ENCODE measurements at places on chromosomes 1 and 21.

DNA sequence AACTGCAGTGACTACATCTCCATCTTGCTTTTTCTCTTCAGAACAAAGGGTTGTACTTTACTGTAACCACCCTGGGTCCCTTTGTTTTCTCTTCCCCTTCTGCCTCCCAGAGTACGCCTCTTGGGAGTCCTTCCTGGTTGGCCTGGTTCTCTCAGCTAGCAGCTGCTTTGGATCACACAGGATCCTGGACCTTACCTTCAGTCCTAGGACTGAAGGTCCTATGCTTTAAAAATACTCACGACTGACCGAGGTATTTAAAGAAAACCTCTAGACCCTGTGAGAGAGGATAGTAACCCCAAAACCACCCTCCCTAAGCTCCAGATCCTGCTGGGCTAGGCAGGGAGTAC, 4.8 kb downstream of the TRIM45 start:
- ATAC-seq: no peak

- ATAC-seq: no peak
Measured at GRCh38 chr1:7561331-7561921, 209.7 kb upstream of the VAMP3 start.

- no peak for ATAC-seq
Measured at GRCh38 chr1:100773444-100773843, 53.9 kb downstream of the VCAM1 start.

GRCh38 chr1:34987018-34987417, 1.9 kb upstream of the TMEM35B start:
- no peak for ATAC-seq

DNA sequence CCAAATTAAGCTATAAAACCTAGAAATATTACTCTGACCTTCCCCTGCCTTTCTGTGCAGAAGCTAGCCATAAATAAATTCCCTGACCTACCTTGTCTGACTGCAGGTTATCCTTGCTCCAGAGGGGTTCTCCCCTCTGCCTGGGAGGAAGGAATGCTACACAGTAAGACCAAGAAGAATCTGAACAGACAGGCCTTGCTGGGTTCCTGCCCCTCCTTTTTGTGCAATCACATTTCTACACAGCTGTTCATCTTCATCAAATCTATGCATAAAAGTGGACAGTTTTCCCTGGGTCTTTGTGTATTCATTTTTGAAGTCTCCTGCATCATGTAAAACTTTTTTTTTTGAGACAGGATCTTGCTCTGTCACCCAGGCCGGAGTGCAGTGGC, 50.6 kb downstream of the DNTTIP2 start:
- ATAC-seq: no peak

DNA sequence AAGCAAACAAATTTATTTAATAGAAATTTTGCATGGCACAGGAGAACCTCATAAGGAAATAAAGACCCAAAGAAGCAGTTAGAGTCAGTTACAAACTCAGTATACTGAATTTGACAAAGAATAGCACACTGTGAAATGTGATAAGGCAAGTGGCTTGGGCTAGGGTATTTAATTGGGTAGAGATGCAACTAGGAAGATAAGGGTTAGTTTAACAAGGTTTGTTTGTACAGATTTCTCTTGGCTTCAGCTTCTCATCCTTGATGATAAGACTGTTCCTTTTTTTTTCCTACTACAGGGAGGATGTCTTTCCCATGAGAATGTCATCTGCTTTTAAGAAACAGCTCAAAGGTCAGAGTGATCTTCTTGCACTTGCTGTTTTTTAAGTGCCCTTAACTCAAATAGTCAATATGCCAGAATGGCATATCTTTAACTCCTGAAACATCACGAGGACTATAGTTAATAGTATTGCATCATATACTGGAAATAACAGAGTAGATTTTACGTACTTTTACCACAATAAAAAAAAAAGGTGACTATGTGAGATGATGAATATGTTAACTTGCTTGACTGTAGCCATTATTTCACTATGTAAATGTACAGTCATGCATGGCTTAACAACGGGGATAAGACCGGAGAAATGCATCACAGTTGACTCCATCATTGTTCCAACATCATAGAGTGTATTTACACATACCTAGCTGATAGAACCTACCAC, 9.2 kb upstream of the TRAF3IP3 start:
- ATAC-seq: no peak

DNA sequence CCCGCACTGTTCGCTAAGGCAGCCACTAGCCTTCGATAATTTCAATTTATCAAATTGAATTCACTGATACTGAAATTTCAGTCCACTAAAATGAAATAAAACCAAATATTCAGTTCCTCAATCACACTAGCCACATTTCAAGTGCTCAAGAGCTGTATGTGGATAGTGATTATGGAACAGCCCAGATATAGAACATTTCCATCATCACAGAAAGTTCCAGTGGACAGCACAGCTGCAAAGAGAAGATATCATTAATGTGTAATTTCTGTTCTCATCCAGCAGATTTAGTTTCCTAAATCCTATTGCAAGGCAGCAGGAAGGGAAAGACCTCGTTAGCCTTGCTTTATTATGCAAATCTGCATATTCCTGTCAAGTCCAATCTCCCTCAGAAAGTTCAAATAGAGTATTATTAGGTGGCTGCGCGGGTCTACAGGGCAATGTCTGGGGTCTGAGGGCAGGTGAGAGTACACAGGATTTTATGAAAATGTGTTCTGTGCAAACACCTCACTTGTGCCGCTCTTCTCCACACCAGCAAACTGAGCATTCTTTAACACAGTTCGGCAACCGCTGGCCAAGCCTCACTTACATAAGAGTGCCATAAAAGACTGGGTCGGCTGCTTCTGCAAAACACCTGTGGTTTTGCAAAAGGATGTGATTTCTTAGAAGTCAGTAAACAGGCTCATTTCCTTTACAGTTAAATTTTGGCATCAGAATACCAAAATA, 22.4 kb downstream of the CAPZB start:
- ATAC-seq: peak; percentile 93

DNA sequence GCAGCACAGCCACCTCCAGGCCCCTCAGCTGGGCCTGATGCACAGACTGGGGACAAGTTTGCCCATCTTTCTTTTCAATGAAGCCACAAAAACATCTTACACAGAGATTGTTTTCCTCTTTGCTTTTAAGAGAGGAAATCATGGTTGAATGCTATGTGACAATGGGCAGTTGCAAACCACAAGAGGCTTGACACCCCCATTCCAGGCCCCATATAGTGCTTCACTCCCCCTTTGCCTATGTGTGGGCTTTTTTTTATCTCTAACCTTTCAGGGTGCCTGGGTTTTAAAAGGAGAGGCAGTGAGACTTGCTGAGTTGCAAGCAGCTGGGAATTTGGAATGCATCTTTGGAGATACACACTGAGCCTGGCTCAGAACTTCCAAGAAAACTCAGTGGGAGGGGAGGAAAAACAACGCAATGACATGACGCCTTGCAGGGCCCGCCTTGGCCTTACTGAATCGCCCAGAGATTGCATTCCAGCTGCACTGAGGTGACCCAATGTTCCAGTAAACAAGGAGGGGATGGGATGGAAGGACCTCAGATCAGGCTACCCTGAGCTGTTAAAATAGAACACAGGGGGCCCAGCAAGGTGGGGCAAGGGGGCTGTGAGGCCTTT, 145.2 kb upstream of the ZNF648 start:
- no peak for ATAC-seq

DNA sequence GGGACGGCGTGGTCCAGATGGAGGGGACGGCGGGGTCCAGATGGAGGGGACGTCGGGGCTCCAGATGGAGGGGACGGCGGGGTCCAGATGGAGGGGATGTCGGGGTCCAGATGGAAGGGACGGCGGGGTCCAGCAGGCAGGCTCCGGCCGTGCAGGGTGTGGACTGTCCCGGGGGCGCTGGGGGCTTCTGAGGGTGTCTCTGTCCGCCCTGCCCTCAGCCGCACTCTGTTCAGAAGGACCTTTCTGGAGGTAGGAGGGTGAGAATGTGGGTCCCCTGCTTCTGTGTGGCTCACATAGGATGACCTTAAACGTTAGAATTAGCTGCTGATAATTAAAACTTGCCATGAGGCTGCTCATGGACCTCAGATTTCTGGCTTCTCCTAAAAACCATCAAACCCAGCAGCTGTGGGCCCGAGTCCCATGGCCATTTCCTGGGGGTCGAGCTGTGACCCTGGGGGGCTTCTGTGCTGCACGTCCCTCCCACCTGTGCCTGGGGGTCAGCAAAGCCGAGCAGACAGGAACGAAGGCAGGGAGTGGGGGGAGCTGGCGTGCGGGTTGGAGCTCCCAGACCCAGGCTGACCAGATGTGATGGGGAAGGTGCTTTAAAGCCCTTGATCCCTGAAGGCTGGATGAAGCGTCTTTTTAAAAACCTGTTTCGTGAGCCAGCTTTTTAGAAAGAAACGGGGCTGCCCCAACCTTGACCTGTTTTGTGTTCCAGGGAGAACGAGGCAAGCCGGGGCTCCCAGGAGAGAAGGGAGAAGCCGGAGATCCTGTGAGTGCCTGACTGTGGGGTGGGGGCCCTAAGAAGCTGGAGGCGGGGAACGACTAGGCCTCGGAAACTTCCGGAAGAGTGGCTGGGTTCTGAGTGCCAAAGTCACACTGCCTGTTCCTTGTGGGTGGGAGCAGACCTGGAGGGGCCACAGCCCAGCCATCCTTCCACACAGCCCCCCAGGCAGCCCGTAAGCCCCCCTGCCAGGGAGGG, 7.1 kb downstream of the COL6A1 start:
- ATAC-seq: no peak

GRCh38 chr1:208977012-208977411, 606.5 kb upstream of the CAMK1G start:
- no peak for ATAC-seq

DNA sequence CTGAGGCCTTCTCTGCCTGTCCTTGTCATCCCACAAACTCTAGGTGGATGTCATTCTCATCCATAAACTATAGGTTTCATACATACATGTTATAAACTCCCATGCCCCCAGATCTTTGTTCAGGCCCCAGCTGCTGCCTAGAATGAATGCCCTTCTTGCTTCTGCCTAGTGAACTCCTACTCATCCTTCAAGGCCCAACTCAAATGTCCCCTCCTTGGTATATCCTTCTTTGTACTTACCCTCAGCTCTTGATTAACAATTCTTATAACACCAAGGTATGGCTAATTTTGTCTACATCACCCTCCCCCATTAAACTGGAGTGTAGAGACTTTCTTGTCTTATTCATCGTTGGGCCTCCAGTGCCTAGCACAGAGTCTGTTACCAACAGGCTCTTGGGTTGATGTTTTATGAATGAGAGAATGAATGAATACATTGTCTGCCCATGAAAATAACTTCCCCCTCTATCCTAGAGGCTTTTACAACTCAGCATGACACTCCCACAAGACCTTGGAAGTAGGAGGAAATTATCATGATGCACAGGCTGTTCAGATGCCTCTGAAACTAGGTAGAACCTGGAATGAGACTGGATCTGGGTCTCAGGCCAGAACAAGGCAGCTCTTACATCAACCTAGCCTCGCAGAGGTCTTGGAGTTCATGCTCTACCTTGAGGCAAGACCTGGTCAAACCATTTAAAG, 26.9 kb downstream of the EPHB2 start:
- ATAC-seq: no peak

DNA sequence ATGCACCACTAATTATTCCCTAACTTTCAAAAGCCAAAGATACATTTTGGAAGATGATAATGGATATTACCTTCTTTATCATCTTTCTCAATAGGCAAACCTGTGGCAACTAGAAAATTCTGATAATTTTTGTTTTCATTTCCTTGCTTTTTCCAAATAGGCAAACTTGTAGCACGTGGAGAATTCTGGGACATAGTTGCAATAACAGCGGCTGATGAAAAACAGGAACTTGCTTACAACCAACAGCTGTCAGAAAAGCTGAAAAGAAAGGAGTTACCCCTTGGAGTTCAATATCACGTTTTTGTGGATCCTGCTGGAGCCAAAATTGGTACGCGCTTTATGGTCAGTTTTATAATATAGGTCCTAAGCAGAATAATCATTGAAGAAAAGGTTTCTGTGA, 1.5 kb downstream of the FPGT start:
- no peak for ATAC-seq

DNA sequence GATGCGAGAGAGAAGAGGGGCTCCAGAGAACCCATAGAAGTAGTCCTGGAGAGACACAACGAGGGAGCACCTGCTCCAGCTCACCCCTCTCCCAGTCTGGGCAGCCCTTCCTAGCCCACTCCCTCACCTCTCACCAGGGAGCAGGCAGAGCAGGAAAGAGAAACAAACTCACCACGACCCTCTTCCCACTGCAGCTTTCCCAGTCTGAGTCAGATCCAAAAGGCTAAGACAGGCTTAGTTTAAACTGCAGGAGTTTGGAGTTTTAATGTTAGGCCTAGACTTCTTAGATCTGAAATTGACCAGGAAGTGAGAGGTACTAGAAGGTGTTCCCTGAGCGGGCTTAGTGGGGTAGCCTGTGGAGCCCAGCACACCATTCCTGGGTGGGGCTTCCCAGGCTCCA, 29.6 kb downstream of the SLC1A7 start:
- no peak for ATAC-seq

- no peak for ATAC-seq
Measured at GRCh38 chr1:161439280-161440232, 65.7 kb upstream of the FCGR2A start.

DNA sequence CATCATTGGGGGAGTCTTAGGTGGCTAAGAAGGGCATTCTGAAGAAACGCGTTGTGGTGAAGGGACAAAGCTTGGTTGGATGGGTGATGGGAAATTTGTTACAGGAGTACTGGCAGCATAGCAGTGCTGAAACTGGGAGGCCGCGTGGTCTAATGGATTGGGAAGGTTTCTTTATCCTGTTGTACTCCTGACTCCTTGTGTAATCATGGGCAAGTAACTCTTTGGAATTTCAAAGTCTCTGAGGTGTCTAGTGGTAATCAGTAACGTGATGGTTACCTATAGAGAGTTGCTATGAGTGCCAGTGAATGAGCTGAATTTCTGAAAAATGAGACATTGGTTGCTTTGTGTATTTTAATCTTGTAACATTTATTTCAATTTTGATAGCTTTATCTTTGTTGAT, 18.5 kb downstream of the DONSON start:
- no peak for ATAC-seq

GRCh38 chr1:38891753-38892152, 10.4 kb upstream of the GJA9 start:
- ATAC-seq: no peak

DNA sequence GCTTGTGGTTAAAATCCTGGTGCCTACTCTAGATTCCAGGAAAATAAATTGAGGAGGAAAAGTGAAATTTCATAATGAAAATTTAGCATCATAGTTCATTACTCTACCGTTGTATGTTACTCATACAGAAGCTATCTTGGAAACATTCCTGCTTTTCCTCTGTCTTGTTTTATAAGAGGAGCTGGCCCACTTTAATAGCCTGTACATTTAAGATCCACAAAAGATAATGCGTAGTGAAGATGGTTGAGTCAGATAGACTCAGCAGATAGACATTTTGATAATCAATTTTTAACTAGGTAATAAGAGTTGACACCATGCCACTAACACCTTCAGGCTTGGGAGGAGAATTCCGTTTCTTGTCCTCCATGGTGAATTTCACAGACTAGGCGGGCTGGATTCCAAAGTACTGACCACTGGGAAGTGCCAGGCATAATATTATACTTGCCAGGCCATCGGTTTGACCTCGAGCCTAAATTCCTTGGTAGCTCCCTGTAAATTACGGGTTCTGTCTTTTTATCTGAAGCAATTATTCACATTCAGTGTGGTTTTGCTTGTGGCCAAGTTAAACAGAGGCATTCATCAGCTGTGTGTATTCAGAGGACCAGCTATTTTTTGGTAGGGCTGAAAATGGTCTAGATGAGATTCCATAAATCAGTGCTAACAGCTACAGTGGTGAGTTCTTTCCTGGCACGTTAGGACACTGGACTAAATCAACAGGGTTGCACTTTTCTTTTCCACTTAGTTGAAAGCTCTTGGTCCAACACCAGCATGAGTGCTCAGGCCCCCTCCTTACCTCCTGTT, 111.9 kb upstream of the KAZN start:
- ATAC-seq: no peak

GRCh38 chr1:197268012-197268411, at the start of gene CRB1:
CRB1 (plus strand) TSS chr1:197268252; CDS start chr1:197268413, 161 bp downstream.
- no peak for ATAC-seq

GRCh38 chr1:44436401-44437106, 31.5 kb downstream of the RNF220 start:
- no peak for ATAC-seq

All from stimulated activated memory B cell treated with anti-CD40 and anti-IgM and Interleukin-4, amounts not matched to agents 10 μg/mL and 1 μg/mL and 100 μg/mL, for 72 hours (primary cell).